Uterus (tissue), 4 donors: ENCODE measurements at places on chromosomes 2 and 18.

GRCh38 chr2:72864500-72864899, 22.7 kb upstream of the SPR start:
- no peak for DNase-seq
- no peak overlapping the region for H3K4me3 ChIP-seq
- peaks cover 19% of the 10 kb centered on the region for H3K27me3 ChIP-seq
- no peak overlapping the region for H3K27ac ChIP-seq

DNA sequence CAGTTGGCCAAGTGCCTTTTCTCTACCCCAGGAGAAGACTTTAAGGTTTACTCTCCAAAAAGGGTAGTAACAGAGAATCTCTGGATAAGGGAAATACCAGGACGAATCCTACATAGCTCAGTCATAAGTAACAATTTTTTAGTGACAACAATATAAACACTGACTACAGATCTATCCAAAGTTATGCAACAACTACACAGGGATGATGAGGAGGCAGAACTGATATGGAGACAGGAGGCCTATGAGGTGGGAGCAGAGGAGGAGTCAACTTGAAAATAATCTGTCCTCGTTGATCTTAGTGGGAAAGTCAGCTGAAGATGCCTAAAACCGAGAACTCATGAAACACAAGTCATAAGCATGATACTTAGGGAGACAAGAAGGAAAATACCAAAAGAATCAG, 40.2 kb downstream of the SLC35F5 start:
- H3K4me3 ChIP-seq = no peak overlapping the region
- no peaks in the 10 kb centered on the region for H3K27me3 ChIP-seq
- H3K4me1 ChIP-seq = no peaks in the 10 kb centered on the region
- DNase-seq = no peak
- H3K27ac ChIP-seq = no peak overlapping the region

GRCh38 chr2:207796585-207797350, 27.1 kb upstream of the FZD5 start:
- H3K27ac ChIP-seq = no peak overlapping the region
- no peak for DNase-seq
- no peaks in the 10 kb centered on the region for H3K36me3 ChIP-seq

DNA sequence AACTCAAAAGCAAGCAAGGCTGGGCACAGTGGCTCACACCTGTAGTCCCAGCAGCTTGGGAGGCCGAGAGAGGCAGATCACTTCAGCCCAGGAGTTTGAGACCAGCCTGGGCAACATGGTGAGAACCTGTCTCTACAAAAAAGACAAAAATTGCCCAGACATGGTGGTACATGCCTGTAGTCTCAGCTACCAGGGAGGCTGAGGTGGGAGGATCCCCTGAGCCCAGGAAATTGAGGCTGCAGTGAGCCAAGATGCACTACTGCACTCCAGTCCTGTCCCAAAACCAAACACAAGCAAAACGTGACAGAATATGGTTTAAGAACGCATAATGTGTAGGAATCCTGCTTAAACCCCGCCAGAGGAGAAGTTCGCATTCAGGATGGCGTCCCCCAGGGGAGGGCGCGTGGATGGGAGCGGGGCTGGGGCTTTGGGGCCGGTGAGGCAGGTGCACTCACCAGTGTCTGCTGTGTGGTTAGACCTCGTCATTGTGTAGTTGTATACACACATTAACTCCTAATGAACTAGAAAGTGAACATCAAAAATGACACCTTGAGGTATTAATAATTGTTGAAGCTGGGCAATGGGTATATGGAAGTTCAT, 5.4 kb downstream of the COLEC11 start:
- no peak overlapping the region for H3K27ac ChIP-seq
- no peaks in the 10 kb centered on the region for H3K36me3 ChIP-seq
- DNase-seq = no peak
- H3K27me3 ChIP-seq = no peaks in the 10 kb centered on the region

GRCh38 chr18:8453528-8453927, 155.7 kb upstream of the RAB12 start:
- H3K4me1 ChIP-seq = no peaks in the 10 kb centered on the region
- no peak overlapping the region for H3K4me3 ChIP-seq
- no peaks in the 10 kb centered on the region for H3K27me3 ChIP-seq
- DNase-seq = no peak
- no peaks in the 10 kb centered on the region for H3K36me3 ChIP-seq

GRCh38 chr2:205283736-205284270, 398.5 kb upstream of the NRP2 start:
- no peak overlapping the region for H3K4me3 ChIP-seq
- H3K27ac ChIP-seq = no peak overlapping the region
- no peak for DNase-seq
- H3K27me3 ChIP-seq = no peaks in the 10 kb centered on the region

DNA sequence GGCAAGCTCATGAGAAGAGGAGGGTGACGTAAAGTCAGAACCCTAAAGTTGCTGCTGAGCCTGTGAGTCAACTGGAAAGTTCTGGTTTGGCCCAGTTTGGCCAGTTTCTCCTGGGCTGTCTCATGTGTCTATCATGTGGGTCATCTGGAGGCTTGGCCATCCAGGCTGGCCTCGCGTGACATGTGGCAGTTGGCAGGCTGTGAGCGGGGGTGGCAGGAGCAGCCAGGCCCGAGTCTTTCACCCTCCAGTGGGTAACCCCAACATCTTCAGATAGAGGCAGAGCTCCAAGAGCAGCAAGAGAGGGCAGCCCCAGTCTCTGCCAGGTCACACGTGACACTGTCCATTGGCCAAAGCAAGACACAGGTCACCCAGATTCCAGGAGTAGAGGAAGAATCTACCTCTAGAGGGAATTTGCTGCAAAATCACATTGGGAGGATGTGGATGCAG, 51.5 kb downstream of the FHOD3 start:
- no peak for DNase-seq
- no peak overlapping the region for H3K4me3 ChIP-seq
- H3K27ac ChIP-seq = no peak overlapping the region
- no peaks in the 10 kb centered on the region for H3K36me3 ChIP-seq
- H3K27me3 ChIP-seq = no peaks in the 10 kb centered on the region
- H3K4me1 ChIP-seq = no peaks in the 10 kb centered on the region

DNA sequence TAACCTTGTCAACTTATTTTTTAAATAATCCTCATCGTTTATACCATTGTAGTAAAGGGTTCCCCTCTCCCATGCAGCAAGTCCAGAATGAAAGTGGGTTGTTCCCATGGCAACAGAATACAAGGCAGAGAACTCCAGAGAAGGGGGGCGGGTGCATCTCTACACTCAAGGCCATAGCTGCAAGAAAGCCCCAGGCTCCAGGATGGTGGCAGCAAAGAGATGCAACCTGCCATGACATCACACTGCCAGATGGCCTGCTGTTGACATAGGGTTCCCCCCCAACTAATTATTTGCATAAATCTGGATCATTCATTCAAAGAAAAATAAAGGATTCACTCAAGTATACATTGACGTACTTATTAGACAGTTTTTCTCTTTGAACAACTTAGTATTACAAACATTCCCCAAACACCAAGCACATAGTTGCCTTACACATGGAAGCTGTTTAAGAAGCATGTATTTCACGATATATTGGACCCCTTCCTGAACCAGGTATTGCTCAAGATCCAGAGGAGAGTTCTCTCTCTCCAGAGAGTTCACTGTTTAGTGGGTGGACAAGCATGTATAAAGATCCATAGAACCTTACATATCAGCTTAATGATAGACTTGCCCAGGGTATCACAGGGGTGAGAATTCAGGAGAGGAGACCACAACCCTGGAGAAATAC, 87.4 kb upstream of the KLF7 start:
- no peaks in the 10 kb centered on the region for H3K36me3 ChIP-seq
- DNase-seq = no peak
- H3K4me3 ChIP-seq = no peak overlapping the region
- no peak overlapping the region for H3K27ac ChIP-seq

GRCh38 chr2:27191070-27191829, 20.6 kb upstream of the ATRAID start:
- H3K27me3 ChIP-seq = no peaks in the 10 kb centered on the region
- no peaks in the 10 kb centered on the region for H3K36me3 ChIP-seq
- DNase-seq = peak; percentile 79
- H3K4me3 ChIP-seq = no peak overlapping the region
- no peak overlapping the region for H3K27ac ChIP-seq
- H3K4me1 ChIP-seq = peaks cover 6% of the 10 kb centered on the region

GRCh38 chr18:48032876-48033789, 102.7 kb upstream of the SMAD2 start:
- H3K36me3 ChIP-seq = no peaks in the 10 kb centered on the region
- H3K4me3 ChIP-seq = no peak overlapping the region
- no peaks in the 10 kb centered on the region for H3K4me1 ChIP-seq

- H3K27ac ChIP-seq = no peak overlapping the region
- DNase-seq = peak; percentile 73
- peaks cover 4% of the 10 kb centered on the region for H3K4me1 ChIP-seq
- no peaks in the 10 kb centered on the region for H3K27me3 ChIP-seq
These were observed 101.7 kb downstream of the AGAP1 start for GRCh38 chr2:235595422-235596010.

DNA sequence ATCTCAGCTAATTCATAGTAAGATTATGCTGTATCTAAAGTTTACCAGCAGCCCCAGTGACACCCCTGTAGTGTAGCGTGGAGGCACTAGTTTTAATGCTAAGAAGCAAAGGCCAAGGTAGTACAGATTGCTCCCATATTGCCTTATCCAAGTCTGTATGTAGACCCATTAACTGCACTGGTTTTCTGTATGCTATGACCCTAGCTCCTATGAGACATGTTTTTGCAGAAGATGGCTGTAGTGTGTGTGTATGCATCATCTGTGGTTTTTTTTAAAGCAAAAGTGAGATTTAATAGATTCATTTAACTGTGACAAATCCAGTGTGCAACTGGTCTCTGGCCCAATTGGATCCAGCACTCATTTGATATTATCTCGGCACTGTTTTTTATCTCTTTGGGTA, 86.5 kb downstream of the HAUS1 start:
- H3K36me3 ChIP-seq = no peaks in the 10 kb centered on the region
- DNase-seq = no peak
- H3K4me1 ChIP-seq = no peaks in the 10 kb centered on the region

GRCh38 chr2:4840791-4841190, 851.4 kb upstream of the SOX11 start:
- DNase-seq = no peak
- H3K27me3 ChIP-seq = no peaks in the 10 kb centered on the region
- no peaks in the 10 kb centered on the region for H3K36me3 ChIP-seq

- H3K27me3 ChIP-seq = no peaks in the 10 kb centered on the region
- no peak overlapping the region for H3K27ac ChIP-seq
- no peak for DNase-seq
- H3K4me1 ChIP-seq = no peaks in the 10 kb centered on the region
- no peaks in the 10 kb centered on the region for H3K36me3 ChIP-seq
- H3K4me3 ChIP-seq = no peak overlapping the region
These were observed 12.3 kb upstream of the SMAD7 start for GRCh38 chr18:48962994-48963561.

- DNase-seq = no peak
- H3K27ac ChIP-seq = no peak overlapping the region
- H3K27me3 ChIP-seq = no peaks in the 10 kb centered on the region
- H3K4me1 ChIP-seq = no peaks in the 10 kb centered on the region
- H3K36me3 ChIP-seq = no peaks in the 10 kb centered on the region
- H3K4me3 ChIP-seq = no peak overlapping the region
These were observed 227.9 kb upstream of the COPS8 start for GRCh38 chr2:236857781-236858180.

GRCh38 chr18:24014986-24015638, 558 bp downstream of the TTC39C start:
- peak overlapping the region; percentile 99 for H3K27ac ChIP-seq
- H3K27me3 ChIP-seq = no peaks in the 10 kb centered on the region
- H3K4me3 ChIP-seq = peak overlapping the region; percentile 74
- H3K36me3 ChIP-seq = no peaks in the 10 kb centered on the region
